ENCODE measurements at places on chromosomes 13 and 19.

DNA sequence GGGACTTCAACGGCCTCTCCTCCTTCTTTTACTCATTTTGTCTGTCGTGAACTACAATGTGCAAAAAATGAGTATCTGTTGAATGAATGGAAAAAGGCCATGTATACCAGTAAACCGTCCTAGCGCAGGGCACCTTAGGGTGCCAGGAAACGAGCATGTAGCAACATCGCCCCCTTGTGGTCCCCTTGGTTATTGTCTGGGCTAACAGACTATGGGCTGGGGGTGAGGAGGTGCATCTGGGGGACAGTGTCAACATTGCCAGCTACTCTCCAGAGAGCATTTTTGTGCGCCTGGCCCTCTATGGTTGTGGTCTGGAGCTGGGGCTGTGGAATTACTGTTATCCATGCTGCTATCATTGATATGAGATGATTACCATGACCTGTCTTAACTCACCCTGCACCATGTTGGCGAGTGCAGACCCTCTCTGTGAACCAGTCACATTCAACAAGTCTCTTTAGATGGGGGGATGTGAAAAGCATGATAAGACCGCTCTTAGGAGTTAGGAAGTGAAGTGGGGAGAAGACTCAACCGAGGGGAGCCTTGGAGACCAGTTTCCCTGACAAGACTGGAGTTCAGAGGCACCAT is 22.8 kb upstream of the SIGLEC11 start:
- peak; percentile 61 for DNase-seq

DNA sequence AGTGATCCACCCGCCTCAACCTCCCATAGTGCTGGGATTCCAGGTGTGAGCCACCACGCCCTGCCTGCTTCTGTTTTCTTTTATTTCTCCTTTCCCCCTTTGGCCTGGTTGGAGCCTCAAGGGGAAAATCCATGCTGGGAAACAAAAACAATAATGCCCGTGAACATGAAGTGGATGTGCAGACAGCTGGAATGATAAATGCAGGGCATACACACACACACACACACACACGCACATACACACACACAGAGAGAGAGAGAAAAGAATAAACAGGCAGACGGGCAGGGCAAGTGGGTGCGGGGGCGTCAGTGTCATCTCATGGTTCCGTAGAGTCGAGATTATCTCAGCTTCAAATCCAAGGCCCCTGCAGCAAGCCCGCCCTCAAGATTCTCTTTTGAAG is 4.4 kb upstream of the PLEKHF1 start:
- DNase-seq: no peak

DNA sequence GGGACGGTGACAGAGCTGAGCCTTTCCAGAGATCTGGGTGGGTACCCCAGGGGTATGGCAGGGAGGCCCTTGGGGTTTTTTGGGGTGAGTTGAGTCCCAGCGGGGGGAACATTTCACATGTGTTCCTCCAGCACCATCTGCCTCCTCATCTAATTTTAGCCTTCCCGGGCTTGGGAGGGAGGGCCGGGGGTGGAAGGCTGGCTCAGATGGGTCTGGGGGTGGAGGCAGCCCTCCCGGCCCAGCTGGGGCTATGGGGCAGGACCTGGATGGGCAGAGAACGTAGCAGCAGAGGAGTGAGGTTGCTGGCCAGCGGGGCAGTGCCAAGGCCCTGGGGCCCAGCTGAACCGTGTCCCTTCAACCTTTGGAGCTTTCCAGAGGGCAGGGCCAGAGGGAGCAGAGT is 23.5 kb downstream of the ADGRL1 start:
- DNase-seq: no peak

- DNase-seq: no peak
Measured at GRCh38 chr13:38954844-38955243, 35.8 kb downstream of the STOML3 start.

DNA sequence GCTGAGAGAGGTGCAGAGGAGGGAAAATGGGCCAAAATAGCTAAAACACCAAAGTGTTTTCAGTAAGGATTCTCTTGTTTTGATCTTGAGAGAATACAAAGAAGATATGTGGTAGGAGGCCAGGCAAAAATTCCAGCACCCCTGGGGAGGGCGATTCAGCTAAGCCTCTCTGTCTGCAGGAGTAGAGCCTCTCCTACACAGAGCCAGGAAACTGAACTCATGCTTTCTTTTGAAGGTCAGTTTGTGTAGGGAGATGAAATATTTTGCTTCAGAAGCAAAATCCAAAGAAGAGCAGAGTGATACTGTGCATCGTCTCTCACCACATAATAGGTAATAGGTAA is 565.0 kb downstream of the FGF9 start:
- DNase-seq: no peak

GRCh38 chr19:10744253-10744798 is 26.4 kb downstream of the DNM2 start:
- DNase-seq: no peak

GRCh38 chr13:49086722-49087121 is 111.0 kb downstream of the FNDC3A start:
- DNase-seq: no peak

- DNase-seq: no peak
Measured at GRCh38 chr13:68851026-68851425, 1256.6 kb upstream of the ATXN8OS start.

DNA sequence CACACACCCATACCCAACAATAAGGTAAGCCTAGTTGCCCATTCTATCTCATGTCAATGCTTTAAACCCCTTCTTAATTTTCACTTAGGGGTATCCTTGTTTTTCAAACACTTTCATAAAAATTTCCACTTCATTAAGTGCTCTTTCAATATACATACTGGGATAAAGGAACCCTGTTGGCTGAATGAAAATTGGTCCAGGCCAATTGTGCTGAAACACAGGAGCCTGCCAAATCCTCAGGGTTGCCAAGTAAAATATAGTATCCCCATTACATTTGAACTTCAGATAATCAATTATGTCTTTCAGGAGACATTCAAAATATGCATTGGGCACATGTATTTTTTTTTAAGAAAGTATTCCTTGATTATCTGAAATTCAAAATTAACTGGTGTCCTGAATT is 1131.1 kb downstream of the SLITRK1 start:
- no peak for DNase-seq

- DNase-seq: no peak
Measured at GRCh38 chr13:111219280-111219679, 101.2 kb upstream of the TEX29 start.

GRCh38 chr19:658916-659839 is 3.8 kb downstream of the RNF126 start:
- peak; percentile 46 for DNase-seq

DNA sequence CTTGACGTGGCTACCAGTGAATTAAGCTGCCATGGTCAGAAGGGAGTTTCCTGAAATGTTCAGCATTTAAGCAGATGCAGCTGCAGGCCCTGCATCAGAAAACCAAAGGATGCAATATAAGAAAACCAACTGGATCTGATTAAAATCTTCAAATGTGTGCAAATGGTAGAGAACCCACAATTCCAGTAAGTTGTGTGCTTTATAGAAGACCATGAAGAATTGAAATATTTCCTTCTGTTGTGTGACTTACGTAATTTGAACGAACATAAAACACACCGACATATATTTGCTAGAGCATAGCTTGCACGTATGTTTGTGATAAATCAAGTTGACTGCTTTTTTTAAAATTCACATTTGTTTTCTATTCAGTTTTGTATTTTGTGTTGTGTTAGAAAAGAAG is 191.4 kb downstream of the COL4A1 start:
- no peak for DNase-seq

GRCh38 chr13:73991384-73991783 is 142.8 kb downstream of the KLF12 start:
- DNase-seq: no peak

DNA sequence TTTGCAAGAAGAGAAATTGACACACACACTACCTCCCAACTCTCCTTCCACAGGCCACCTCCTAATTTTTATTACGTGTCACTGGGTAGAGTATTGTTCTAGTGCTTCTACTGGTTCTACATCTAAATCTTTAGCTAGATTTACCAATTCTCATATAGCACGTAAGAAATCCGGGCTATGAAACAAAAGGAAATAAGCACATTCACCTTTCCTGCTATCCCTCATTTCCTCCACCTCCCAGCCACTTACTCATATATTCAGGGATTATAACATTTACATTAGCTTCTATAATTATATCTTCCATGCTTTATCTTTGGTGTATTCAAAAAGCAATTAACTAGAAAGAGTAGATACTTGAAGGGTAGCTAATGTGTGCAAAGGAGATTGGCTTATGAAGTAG is 39.7 kb downstream of the USP12 start:
- no peak for DNase-seq

DNA sequence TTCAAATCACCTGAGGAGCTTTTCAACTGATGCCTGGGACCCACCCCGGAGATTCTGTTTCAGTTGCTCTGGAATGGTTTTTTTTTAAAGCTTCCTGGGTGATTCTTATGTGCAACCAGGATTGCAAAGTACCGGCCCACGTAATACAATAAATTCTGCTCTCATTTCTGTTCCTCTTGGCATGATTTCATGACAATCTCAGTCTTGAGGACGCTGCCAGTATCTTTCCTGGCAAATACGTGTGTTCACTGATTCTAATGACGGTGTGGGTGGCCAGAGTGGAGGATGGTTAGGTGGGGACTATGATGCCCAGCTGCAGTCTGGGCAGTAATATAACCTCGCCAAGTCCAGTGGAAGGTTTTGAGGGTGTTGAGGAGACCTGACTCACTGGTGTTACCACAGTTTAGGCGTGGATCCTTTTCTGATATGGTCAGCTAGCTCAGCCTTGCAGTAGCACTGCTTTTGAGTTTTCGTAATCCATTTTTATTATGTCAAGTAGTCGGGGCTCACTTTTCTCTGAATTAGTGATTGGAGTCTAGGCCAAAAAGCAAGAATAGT is 49.4 kb downstream of the FAM124A start:
- no peak for DNase-seq

- no peak for DNase-seq
Measured at GRCh38 chr13:97223711-97224541, 1.8 kb downstream of the MBNL2 start.

DNA sequence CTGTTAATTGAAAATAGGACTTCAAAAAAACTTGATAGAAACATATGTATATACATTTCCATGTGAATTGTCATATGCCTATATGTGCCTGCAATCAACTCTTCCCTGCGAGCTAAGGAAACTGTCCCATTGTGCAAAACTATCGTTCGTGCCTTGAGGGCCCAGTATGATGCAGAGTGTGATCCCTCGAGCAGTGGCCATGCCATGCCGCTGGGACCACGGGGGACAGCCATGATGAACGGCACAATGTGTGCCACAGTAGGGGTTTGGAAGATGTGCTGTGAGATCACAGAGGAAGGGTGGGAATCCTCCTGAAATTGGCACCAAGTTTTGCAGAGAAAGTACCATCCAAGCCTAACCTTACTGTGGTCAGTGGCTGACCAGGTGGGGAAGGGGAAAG is 118.1 kb upstream of the SOX1 start:
- no peak for DNase-seq

DNA sequence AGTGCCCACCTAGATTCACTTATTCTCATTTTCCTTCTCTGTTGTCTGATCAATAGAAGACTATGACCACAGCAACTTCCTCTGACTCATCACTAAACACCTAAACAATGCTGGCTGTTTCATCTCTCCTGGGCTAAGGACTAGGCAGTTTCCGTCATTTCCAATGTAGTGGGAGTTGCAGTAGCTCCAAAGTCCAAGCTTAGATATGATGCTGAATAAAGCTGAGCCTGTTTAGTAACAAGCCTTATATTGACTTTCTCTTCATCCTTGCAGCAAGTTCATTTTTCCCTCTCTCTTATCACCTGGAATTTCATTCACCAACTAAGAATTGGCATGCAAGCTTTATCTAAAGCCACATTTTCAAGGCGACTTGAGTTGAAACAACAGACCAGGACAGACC is 53.5 kb upstream of the PCDH9 start:
- DNase-seq: no peak

GRCh38 chr19:33905473-33905936 is 108.8 kb downstream of the KCTD15 start:
- no peak for DNase-seq

DNA sequence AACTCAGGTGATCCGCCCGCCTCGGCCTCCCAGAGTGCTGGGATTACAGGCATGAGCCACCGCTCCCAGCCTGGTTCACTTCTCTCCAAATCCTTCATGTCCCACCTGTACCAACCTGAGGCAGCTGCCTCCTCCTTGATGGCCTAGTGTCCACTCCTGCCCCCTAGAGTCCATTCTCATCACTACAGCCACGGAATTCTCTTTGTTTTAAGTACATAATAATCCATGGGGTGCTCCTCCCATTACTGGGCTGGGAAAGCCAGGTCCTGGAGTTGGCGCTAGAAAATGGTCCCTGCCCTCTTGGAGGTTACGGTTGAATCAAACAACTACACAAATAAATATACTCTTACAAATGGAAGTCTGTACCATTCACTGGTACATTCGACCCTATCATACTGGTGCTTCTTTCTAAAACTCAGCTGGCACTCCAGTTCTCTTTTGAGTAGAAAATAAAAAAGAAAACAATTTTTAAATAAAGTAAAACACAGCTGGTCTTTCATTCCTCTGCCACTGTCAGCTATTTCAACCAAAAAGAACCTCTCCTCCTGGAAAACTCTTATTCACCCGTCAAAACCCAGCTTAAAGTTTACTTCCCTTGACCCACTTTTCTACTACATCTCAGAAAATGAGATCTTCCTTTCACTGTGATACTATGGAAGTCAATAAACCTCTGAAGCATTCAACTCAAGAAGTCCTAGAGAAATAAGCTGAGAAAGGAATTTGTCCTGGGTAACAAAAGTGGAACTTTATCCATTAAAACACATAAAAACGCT is 22.4 kb upstream of the ARHGEF18 start:
- DNase-seq: no peak

DNA sequence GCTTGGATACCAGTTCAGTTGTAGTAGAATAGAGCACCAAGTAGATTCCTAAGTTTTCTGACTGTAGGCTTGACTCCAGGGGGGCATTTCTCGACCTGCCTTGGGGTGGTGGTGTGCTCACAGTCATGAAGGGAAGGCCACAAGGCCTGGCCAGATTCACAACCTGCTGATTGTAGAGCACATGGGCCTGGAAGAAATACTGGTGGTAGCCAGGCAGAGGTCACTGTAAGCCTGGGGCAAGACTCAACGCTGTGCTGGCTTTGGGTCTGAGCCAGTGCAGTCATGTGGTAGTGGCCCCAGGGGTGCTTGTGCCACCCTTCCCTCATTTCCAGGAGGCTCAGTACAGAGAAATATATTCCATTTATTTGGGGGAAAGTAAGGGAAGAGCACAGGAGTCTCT is 832.3 kb upstream of the SLC10A2 start:
- no peak for DNase-seq

- no peak for DNase-seq
Measured at GRCh38 chr13:93080587-93080986, 146.0 kb upstream of the GPC6 start.
